Activated naive CD4-positive, alpha-beta T cell treated with Interleukin-2 at 50 U/mL for 16 hours (primary cell): ENCODE measurements at places on chromosomes 11 and 22.

DNA sequence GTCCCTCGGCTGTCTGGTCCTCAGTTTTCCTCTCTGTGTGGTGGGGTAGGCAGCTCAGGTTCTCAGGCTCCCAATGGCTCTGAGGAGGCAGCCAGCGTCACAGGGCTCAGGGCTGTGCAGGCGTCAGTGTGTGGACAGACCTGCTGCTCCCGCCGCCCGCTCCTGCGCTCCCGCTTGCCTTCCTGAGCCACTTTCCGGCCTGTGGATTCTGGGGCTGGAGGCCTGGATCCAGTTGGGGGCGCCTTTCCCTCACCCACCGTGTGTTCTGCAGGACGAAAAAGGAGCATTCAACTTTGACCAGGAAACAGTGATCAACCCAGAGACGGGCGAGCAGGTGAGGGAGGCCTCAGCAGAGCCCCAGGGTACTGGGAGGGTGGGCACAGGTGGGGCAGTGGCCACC, 14.7 kb downstream of the DPP3 start:
- DNase-seq: no peak

GRCh38 chr11:841981-842369, 354 bp downstream of the POLR2L start:
- DNase-seq: no peak

- no peak for DNase-seq
These were observed 1.0 kb downstream of the DNHD1 start for GRCh38 chr11:6498121-6498520.

- no peak for DNase-seq
These were observed 147.1 kb downstream of the C11orf91 start for GRCh38 chr11:33553486-33553885.

DNA sequence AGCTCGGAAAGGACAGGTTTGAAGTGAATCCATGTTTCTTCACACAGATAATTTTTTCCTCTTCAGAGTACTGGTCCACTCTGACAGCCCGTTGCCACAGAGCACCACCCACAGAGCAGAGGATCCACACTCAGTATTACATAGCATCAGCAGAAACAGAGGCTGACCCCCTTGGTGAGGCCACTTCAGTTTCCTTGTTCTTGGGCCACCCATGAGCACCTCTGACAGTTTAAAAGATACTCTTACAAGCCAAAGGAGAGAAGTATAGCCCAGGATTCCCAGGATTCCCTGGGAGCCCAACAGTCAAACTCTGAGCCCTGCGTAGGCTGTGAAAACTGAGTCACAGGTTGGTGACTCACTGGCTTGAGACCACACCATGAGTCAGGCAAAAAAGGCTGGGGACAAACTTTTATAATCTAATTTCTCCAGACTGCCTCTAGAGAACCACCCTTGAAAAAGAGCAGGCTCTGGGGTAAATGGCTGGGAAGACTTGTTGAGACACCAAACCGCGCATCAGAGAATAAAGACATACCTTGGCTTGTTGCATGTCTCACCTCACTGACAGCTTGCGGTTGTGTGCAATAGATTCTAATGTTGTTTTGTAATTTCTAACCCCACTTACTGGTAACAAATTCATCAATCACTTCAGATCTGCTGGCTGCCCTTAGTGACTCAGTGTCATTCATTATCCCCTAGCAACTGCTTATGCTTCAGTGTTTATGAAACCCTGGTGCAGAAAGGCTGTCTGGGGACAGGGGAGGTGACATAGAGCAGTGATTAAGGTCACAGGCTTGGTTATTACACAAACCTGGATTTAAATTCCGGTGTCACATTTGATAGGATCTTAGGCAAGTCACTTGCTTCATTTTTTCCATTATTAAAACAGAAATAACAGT, 56.9 kb upstream of the PRSS23 start:
- DNase-seq: peak; percentile 56

DNA sequence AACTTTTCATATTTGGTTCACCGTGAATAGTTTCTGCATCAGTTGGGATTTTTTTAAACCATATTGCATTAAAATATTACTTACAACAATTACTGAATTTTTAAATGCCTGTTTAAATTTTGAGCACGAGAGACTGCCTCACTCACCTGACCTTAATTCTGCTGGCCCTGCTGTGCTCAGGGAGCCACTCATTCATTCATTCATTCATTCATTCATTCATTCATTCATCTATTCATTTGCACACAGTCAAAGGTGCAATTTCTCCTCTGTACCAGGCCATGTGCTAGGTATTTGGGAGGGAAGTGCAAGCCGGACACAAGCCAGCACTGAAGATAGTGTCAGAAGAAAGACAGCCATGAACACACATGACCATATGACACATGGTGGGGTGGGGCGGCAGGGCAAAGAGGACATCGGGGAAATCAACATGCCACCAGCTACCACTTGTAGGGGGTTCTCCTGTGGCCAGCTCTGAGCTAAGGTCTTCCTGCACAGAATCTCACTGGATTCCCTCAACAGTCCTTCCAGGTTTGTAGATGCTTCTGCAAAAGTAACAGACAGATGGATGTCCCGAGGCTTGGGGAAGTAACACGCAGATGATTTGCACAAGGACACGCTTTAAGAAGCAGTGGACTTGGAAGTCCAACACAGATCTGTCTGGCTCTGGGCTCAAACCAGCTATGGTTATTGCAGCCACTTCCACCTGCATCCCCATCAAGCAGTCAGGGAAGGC, 568 bp upstream of the CSF2RB start:
- no peak for DNase-seq
